Esophagus muscularis mucosa (tissue), 4 donors: ENCODE measurements at places on chromosomes 13 and 19. TPM values are rescaled to one million over a fixed set of nuclear protein-coding genes. Genes with fewer than 3 reads are reported as not detected.

Gene C19orf85
- not detected for total RNA-seq

Gene SPACA6
- total RNA-seq: 15.9 TPM

Gene CNFN
- not detected for total RNA-seq

Gene RAB3A
- 2.5 TPM for total RNA-seq

Gene TRAPPC2B
- total RNA-seq: 12.9 TPM

Gene ZNF93
- 4.1 TPM for total RNA-seq

Gene ZNF546
- total RNA-seq: 8.5 TPM

Gene IFI30
- total RNA-seq: 50.3 TPM

Gene ATP13A1
- total RNA-seq: 66.9 TPM

Gene NLRP11
- not detected for total RNA-seq

Gene LRRC63
- total RNA-seq: 0.19 TPM

Gene PSG6
- not detected for total RNA-seq

Gene ANGPTL8
- total RNA-seq: not detected

Gene IGFL3
- total RNA-seq: not detected

Gene RASL11A
- 28.2 TPM for total RNA-seq
